ENCODE measurements at places on chromosomes 3 and 15.

DNA sequence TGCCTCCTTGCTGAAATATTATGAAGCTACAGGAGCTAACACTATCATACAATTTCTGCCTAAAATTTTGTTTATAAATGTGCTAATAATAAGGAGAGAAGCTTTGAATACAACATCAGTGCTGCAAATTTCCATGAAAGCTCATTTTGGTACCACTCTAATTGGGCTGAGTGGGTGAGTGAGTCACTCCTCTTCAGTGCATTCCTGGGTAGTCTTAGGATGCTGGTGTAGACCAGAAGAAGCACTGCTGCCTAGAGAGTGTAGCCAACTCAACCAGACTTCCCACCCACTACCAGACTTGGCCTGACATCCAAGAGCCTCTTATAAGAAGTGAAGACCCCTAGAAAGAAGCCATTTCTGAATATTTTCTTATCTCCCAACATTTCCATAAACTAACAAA lies 32.5 kb upstream of the CCDC54 start:
- no peak for DNase-seq

DNA sequence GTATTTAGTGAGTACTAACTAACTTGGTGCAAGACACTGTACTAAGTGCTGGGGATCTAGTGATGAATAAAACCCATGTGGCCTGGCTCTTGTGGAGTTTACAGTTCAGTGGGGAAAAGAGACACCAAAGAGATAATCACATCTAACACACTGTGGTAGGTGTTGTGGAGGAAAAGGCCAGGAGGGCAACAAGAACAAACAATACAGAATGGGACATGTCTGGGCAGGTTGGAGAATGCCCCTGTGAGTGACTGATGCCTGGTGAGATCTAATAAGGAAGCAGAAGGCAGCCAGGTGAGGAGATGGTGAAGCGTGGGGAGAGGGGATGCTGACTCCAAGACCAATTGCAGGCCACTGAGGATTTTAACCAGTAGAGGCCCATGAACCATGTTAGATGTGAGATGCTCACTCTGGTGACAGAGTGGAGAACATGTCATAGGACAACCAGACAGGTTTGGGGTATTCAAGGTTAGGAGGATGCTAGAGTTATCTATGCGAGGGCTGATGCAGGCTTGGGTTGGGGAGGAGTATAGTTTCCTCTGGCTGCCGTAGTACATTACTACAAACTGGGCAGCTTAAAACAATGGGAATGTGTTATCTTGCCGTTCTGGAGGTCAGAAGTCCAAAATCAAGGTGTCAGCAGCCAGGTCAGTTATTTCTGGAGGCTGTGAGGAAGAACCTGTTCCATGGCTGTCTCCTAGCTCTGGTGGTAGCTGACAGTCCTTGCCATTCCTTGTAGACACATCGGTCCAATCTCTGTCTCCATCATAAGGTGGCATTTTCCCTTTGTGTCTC lies 81.4 kb downstream of the ARNT2 start:
- DNase-seq = no peak

DNA sequence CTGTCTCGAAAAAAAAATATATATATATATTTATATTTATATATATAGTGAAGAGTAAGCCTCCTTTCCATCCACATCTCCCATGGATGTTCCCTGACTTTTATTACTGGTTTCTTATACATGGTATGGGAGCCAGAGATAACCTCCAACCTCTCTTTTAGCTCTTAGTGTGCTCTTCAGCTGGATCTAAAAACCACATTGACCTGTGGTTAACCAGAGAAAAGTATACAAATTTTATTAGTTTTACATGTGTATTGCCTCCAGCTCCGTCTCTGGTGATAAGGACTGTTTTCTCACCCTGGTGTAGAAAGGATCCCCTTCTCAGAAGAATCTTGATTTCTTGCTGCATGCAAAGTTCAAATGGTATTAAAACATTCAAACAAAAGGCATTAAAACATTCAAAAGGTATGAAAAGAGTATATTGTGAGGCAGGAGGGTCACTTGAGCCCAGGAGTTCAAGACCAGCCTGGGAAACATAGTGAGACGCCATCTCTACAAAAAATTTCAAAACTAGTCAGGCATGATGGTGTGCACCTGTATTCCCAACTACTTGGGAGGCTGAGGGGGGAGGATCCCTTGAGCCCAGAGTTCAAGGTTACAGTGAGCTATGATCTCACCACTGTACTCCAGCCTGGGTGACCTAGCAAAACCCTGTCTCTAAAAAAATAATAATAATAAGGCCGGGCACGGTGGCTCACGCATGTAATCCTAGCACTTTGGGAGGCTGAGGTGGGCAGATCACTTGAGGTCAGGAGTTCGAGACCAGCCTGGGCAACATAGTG lies 13.5 kb upstream of the TTBK2 start:
- no peak for DNase-seq

GRCh38 chr3:115814778-115815380 lies 191.6 kb downstream of the GAP43 start:
- peak; percentile 41 for DNase-seq

GRCh38 chr3:11198070-11198469 lies 43.8 kb downstream of the HRH1 start:
- no peak for DNase-seq

- no peak for DNase-seq
These were observed 424.7 kb downstream of the ZBBX start for GRCh38 chr3:166955201-166955939.

- DNase-seq = no peak
These were observed 19.3 kb upstream of the ETV5 start for GRCh38 chr3:186128158-186128557.

Data from T-helper 2 cell treated with Interferon-gamma antibody and Interleukin-4, amounts not matched to agents 5 μg/mL and 100 μg/mL, for 36 hours (primary cell).